Effector memory CD8-positive, alpha-beta T cell (primary cell): ENCODE measurements at places on chromosomes 3 and 15.

GRCh38 chr3:38114875-38115644, 21.9 kb downstream of the ACAA1 start:
- no peak for DNase-seq

- no peak for DNase-seq
These were observed 102.5 kb downstream of the SST start for GRCh38 chr3:187567661-187568121.

DNA sequence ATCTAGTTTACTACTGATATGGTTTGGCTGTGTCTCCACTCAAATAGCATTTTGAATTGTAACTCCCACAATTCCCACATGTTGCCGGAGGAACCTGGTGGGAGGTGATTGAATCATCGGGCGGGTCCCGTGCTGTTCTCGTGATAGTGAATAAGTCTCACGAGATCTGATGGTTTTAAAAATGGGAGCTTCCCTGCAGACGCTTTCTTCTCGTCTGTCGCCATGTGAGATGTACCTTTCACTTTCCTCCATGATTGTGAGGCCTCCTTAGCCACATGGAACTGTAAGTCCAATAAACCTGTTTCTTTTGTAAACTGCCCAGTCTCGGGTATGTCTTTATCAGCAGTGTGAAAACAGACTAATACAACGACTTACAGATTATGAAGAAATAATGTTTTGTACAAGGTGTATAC, 35.6 kb upstream of the PYDC2 start:
- no peak for DNase-seq

GRCh38 chr3:13249664-13250390, 170.3 kb downstream of the NUP210 start:
- DNase-seq: no peak
